ENCODE measurements at places on chromosomes 3 and 15.

GRCh38 chr3:193910886-193911738, 224.8 kb upstream of the HES1 start:
- no peak for DNase-seq

- DNase-seq = no peak
These were observed 262.5 kb upstream of the LRTM1 start for GRCh38 chr3:55190331-55190730.

DNA sequence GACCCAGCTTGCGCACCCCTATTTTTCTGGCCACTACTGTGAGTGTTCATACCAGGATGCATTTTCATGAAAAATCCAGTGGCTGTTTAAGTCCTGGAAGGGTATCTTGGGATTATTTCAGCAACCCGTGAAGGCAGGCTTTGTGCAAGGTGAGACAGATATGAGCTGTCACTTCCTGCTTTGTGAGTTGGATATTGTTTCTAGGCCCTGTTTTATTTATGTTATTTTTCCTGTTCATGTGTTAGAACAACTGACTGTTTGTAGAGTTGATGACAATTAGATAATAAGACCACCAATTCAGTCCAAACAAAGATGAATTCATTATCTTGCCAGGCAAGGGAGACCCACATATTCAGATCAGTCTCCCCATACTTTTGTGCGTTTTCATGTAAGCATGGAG, 42.5 kb downstream of the ZBTB38 start:
- DNase-seq = no peak

DNA sequence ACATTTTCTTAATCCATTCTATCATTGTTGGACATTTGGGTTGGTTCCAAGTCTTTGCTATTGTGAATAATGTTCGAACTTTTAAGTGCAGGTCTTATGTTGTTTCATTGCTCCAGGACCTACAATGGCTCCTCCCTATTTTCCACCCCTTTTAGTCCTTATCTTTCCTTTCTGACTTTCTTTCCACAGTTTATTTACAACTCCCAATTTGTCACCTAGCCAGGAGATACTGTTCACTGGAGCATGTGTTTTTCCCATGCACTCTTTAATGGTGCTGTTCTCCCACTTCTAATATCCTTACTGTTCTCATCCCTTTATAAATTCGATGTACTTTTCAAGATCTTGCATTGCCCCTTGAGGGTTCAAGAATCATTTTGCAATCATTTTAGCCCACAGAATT, 290.0 kb downstream of the WDR72 start:
- DNase-seq = no peak

DNA sequence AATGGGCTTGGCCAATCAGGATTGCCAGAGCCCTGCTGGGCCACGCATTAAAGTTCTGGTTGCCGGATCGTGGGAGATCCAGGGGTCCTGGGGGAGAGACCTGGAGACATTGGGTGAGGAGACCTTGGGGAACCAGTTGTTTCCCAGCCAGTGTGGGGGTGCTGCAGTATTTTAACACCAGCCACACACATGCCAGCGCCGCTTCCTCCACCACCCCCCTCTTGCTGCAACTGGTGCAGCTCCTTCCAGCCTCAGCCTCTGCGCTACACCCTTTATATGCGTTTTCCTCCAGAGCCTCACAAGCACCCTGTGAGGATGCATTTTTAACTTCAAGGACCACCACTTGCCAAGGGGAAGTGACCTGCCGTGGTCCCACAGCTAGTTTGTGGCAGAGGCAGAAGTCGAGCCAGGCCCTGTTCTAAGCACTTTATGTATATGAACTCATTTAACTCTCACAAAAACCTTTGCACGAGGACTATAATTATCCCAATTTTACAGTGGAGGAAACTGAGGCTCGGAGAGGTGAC, 29.4 kb upstream of the GRIP2 start:
- DNase-seq = no peak

- no peak for DNase-seq
These were observed 50.0 kb upstream of the TFRC start for GRCh38 chr3:196131921-196132320.

GRCh38 chr3:30069056-30069455, 537.3 kb upstream of the TGFBR2 start:
- no peak for DNase-seq

DNA sequence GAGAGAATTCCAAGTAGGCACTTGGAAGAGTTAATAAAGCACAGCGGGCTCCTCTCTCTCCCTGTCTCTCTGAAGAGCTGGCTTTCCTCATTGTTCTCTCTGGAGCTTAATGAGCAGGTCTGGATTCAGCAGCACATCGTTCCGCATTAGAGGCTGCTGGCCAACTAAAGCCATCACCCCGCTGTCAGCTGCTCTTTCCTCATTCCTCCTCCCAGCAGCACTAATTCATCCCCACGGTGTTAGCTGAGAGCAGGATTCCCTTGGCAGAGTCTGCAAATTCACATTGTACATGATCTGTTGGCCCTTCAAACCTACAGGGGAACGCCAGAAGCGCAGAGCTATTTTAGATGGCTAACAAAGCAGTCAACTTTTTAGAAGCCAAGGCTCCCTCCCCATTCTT, 44.2 kb downstream of the SGO1 start:
- no peak for DNase-seq

- no peak for DNase-seq
These were observed 110.1 kb downstream of the MAP2K5 start for GRCh38 chr15:67652586-67652985.

DNA sequence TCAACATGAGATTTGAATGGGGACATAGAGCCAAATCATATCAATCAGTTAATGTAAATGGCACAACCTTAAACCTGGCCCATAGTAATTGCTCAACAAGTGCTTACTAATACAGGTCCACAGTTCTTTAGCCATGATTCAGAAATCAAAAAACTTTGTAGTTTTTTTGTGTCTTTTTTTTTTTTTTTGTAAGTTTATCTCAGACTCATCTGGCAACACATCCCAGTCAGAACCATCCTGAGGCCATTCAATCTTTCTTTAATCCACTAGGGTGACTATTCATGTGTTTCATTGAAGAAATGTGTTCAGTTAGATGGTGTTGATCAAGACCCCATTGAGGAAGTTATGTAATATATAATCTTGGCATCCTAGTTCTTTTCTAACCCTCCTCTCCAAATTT, 65.4 kb downstream of the ABI3BP start:
- DNase-seq = no peak

DNA sequence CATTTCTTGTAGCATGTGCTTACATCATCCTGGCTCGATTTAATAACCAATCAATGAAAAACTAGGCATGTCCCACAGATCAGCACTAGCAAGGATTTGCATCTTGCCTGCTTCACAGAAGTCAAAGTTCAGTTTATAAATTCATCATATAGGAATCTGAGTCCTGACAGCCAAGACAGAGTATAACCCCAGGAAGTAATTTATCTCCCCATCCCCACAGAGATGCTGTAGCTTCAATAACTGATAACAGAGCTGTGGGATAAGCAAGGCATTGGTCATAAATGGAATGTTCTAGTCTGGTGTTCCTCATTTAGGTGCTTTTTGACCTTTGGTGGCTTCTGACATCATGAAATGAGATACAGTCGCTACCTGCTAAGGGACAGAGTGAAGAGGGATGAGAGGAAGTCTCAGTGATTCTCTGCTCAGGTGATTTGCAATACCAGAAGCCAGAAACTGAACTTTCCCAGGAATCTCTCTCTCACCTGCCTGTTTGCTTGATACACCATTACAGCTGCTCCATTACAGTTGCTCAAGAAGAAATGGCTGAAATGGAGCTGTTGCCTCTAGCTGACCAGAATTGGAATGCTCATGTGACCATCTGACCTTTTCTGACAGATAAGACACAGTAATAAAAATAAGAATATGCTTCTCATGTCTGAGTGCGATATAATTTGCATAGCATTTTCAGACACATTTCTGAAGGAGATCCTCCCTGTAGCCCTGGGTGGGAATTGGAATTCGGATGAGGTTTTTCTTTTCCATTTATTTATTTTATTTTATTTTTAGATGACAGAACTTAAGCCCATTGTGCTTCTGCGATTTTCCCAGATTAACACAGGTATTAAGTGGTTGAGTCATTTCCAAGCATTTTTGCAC, 217.1 kb upstream of the KCNMB2 start:
- DNase-seq = no peak

- no peak for DNase-seq
These were observed 52.2 kb downstream of the SATB1 start for GRCh38 chr3:18372786-18373405.

- DNase-seq = no peak
These were observed 126.7 kb downstream of the ARNT2 start for GRCh38 chr15:80530737-80531365.

DNA sequence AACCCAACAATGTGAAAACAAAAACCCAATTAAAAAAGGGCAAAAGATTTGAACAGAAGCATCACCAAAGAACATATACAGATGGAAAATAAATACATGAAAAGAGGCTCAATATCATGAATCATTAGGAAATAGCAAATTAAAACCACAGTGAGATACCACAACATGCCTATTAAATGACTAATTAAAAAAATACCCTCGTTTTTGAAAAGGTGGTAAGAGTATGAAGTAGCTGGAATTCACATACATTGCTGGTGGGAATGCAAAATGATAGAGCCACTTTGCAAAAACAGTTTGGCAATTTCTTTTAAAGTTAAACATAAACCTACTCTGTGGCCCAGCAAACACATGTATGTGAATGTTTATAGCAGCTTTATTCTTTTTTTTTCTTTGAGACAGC, 75.8 kb downstream of the B3GNT5 start:
- no peak for DNase-seq

GRCh38 chr3:111311709-111312235, 230.2 kb upstream of the CD96 start:
- no peak for DNase-seq

DNA sequence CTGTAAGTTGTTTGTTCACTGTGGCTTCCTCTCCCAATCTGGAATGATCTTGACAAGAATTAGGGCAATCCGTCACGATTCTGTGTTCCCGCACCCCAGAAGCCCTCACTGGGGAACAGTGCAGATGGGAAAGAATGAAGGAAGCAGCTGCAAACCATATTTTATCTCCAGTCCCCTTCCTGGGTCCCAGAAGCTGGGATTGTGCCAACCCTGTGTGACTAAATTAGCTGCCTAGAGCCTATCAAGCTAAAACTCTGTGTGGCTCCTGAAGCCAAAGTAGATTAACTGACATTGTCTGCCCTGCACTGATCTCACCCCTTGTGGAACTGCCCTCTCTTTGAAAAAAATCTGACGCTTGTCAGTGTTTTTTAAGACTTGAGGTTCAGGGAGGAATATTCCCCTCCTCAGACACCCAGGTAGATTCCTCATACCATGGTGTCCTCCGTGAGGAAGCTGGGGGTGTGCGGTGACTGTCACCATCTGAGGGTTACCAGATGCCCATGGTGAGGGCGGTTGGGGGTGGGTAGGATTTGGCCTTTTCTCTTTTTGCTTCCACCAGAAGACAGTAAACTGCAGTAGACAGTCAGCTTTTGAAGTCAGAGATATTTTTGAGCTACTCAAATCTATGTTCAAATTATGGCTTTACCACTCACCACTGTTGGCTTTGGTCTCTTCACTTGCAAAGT, 358.3 kb upstream of the TPM1 start:
- no peak for DNase-seq

DNA sequence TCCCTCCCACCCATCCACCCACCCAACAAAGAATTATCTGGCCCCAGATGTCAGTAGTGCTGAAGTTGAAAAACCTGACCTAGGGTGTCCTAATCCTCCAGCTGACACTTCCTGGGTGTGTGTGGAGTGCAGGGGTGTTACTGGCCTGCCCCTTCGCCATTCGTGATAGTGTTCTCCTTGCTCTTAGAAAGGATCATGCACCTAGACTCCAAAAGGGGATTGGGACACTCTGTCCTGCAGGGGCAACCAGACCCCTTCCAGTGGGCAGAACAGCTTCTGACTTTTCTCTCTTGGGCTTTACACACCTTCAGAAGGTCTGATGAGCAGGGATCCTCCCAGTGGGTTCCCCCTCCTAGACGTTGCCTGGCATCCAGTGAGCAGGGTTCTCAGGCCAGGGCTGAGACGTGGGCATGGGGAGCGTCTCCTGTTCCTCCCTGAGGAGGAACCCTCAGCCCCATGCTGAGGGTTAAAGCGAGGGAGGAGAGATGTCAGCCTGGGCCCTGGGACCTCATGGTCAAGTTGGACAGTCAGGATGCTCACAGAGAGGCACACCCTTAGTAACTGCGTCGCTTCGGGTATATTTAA, 75.0 kb downstream of the AAGAB start:
- DNase-seq = no peak

- no peak for DNase-seq
These were observed 60.3 kb upstream of the SLCO2A1 start for GRCh38 chr3:134090031-134090430.

DNA sequence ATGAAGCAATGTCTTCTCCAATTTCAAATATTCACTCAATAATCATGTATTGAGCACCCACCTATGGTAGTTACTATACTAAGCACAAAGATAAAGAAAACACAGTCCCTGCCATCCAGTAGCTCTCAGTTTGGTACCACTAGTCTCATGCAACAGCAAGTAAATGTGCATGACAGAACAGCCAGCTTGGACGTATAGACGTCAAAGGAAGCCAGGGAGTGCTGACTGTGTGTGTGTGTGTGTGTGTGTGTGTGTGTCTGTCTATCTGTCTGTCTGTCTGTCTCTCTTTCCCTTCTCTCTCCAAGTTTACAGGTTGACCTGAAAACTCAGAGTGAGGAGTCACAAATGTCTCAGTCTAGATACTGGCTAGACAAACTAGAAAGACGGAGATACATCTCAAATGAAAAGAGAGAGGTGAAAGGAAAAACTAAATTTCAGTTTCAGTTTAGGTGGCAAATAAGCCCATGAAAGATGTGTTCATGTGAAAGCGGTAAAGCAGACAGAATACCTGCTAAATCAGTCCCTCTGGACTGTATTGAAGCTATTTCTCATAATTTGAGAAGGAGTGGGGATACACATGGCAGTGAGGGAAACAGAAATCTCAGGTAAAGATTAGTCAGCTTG, 141.1 kb upstream of the PTPRG start:
- no peak for DNase-seq

- DNase-seq = no peak
These were observed 202.3 kb upstream of the MRPL3 start for GRCh38 chr3:131705099-131705498.
